ENCODE measurements at places on chromosomes 16 and 17.

- DNase-seq = no peak
These were observed 34.4 kb upstream of the ZNF750 start for GRCh38 chr17:82874011-82874835.

DNA sequence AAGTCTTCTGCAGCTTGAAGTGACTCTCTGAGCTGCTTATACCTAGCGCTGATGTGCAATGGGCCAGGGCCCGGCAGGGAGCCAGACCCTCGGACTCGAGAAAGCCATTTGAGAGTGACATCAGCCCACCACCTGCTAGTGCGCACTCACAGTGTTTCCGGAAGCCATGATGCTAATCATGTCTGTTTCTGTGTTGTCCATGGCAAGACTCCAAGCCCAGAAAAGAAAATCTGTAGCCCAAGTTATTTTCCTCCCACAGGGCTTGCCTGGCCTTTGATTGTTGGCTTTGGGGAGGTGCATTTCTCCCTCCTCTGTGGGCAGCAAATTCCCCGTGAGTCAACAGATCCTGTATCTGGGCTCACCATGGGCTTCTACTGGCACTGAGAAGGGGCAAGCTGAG, 1.8 kb upstream of the CDRT4 start:
- no peak for DNase-seq

DNA sequence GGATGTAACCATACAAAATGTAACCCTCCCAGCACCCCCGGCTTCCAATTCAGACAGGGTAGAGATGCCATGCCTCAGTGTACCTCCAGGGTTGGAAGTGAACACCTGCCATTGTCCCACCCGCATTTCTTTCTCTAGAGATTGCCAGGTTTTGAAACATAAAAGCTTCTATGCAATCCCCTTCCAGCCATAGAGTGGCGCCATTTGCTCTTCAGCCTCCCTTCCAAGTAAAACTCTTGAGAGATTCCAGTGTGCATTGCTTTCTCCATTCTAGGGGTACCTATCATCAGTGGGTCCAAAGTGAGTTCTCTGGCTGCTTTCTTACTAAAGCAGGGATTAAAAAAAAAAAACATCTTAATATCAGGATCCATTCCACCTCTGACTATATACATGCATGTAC, 133.1 kb upstream of the RPL38 start:
- DNase-seq = no peak

GRCh38 chr17:48240562-48241130, 133.1 kb downstream of the SNX11 start:
- DNase-seq = no peak

DNA sequence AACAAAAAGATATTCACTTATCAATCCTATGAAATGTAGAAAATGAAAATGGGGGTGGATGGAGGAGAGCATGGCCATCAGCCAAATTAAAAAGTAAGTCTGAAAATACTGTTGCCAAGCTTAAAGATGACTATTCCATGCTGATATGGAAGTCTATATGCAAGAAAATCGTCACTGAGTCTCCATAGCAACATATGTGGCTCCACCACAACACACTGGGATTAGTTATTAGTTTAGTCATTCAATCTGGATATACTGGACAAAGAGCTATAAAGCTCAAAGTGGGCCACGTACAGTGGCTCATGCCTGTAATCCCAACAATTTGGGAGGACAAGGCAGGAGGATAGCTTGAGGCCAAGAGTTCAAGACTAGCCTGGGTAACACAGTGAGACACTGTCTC, 24.7 kb upstream of the PSMD7 start:
- DNase-seq = no peak

- no peak for DNase-seq
These were observed 45.5 kb downstream of the ZCCHC14 start for GRCh38 chr16:87447323-87447722.

GRCh38 chr16:30352488-30353401, 2.4 kb downstream of the CD2BP2 start:
- no peak for DNase-seq

DNA sequence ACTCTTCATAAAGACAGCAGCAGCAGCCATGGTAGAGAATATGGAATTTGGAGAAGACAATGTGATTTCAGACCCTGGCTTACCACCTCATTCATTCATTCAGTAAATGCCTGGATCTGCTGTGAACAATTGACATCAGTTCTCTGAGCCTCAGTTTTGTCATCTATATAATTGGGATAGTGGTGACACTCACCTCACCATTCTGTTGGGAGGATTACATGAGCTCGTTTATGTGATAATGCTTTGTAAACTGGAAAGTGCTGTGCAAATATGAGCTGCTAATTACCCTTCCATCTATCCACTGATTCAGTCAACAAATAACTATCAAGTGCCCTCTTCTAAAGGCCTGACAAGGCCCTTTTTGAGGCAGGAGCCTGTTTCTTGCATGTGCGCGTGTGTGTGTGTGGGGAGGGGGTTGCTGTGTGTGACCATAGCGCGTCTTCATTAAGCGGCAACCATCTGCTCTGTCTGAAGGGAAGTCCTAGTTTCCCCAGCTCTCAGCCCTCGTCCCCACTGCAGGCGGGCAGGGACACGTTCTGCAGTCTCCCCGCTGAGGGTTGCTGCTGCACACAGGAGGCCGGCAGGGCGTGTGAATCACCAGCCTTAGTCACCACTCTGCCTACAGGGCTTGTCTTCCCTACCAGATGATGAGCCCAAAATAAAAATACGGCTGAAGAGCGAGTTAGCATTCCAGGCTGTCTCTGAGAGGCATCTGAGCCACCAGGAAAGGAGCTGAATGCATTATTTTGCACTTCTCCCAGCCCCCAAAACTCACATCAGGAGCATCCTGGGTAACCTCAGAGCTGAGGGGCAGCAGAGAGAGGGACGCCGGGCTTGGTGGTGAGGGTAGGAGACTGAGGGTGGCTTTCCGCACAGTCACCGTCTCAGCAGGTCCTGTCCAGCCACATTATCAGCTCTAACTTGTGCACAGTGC, 19.9 kb downstream of the ARL4D start:
- no peak for DNase-seq

- no peak for DNase-seq
These were observed 42.4 kb upstream of the GNG13 start for GRCh38 chr16:842711-843560.

GRCh38 chr17:76537578-76538280, at the start of gene CYGB:
CYGB (minus strand) TSS chr17:76537709; CDS start chr17:76537542, 167 bp downstream.
- DNase-seq = no peak

- DNase-seq = no peak
These were observed 20.4 kb upstream of the ADAM11 start for GRCh38 chr17:44738214-44738906.

DNA sequence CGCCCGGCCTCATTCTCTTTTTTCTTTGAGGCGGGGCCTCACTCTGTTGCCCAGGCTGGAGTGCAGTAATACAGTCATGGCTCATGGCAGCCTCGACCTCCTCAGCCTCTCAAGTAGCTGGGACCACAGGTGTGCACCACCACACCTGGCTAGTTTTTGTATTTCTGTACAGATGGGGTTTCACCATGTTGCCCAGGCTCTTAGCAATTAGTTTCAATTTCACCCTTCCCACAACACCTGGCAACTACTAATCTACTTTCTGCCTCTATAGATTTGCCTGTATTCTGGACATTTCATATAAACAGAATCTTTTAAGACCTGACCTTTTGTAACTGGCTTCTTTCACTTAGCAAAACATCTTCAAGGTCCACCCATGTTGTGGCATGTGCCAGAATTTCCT, 8.0 kb upstream of the NT5M start:
- DNase-seq = no peak

DNA sequence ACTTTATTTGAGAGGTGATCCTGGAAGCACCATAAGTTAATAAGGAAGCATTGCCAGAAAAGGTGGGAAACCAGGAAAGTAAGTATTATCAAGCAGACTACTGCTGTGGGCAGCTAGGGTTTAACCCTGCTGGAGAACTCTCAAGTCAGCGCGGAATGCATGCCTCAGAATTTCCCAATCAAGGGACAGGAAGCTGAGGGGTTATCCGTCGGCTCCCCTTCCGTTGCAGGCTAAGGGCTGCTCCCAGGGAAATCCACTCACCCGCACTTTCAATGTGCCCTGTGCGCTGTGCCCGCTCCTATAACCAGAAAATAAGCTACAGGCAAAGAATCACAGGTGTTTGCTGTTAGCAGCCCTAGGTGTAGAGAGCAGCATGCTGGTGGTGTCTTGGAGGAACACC, 138.5 kb upstream of the CACNG3 start:
- no peak for DNase-seq

DNA sequence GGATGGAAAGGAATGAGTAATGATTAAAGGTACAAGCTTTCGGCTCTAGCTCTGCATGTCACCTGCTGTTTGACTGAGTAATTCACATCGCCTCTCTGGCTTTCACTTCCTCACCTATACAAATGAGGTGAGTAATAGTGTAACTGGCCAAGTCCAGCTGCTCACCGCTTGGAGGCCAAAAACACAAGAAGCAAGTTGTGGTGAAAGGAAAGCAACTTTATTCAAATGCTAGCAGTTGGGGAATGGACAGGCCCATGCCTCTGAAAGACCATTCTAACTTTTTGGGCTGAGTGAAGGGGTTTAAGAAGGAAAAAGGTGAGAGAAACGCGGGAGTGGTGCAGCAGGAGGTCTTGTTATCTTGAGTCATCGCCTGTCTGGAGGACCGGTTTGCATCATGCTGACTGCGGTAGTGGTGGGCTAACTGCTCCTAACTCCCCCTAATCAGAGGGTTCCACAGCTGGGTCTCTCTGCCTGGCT, 45.7 kb upstream of the CSNK2A2 start:
- DNase-seq = no peak

DNA sequence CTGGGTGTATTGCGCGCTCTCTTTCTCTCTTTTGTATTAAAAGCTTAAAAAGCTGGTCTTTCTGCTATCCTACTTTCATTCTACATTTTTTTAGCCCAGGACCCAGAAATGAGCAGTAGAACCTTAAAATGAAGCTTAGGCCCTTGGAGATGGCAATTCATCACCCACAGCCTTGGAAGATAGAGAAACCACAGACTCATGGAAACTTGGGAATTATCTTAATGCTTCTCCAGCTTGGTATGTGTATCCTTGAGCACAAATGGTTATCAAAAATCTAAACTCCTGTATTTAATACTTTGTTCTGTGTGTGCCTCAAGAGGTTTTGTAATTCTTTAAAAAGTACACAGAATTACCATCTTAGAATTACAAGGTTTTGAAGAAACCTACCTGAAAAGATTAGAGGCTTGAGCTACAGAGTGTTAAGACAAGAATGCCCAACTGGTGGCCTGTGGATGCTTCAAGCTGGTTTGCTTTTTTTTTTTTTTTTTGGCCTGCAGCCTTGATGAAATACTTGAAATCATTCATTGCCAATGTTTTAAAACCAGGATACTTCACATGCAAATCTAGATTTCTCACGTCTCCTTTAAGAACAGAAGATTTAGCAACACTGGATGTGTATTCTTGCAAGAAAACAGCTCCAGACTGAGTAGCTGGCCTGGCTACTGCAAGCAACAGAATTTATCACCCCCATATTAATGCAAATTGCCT, 105.0 kb downstream of the XYLT1 start:
- DNase-seq = no peak

- DNase-seq = peak; percentile 49
These were observed 500 bp downstream of the MAF start for GRCh38 chr16:79599837-79600637.

GRCh38 chr16:81526935-81527334, 82.3 kb downstream of the CMIP start:
- no peak for DNase-seq

- peak; percentile 34 for DNase-seq
These were observed 5.8 kb upstream of the ZDHHC7 start for GRCh38 chr16:85017151-85017550.

DNA sequence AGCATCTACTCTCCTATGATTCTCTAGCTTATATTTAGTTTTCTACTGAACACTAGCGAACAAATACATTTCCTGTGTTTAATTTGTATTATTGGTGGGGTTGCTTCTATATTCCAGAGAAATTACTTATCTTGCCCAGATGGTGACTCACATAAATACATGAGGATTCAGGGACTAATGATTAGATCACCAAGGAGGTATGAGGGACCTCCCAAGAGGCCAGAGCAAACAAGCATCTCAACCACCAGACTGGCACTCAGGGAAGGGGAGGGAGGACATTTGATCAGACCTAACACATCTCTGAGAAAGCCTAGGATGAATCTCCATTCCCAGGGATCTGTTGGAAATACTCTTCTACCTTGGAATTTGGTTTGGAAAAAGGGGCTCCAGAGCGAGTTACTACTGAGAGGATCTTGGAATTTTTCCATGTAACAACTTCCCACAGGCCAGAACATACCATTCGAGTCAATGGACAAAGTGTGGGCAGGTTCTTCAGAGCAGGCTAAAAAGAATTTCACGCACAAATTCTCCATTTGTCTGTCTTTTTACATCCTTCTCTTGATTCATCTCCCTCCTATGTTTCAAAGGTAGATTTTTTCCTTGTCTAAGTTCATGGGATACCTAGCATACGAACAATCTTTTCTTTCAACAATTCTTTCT, 262.6 kb upstream of the MYOCD start:
- no peak for DNase-seq

All from stimulated activated naive CD8-positive, alpha-beta T cell treated with anti-CD3 and anti-CD28 coated beads, Interleukin-15, Interleukin-2, amounts not matched to agents 100 U/mL and 50 U/mL, for 24 hours (primary cell).